ENCODE measurements at places on chromosomes 1 and 21.

DNA sequence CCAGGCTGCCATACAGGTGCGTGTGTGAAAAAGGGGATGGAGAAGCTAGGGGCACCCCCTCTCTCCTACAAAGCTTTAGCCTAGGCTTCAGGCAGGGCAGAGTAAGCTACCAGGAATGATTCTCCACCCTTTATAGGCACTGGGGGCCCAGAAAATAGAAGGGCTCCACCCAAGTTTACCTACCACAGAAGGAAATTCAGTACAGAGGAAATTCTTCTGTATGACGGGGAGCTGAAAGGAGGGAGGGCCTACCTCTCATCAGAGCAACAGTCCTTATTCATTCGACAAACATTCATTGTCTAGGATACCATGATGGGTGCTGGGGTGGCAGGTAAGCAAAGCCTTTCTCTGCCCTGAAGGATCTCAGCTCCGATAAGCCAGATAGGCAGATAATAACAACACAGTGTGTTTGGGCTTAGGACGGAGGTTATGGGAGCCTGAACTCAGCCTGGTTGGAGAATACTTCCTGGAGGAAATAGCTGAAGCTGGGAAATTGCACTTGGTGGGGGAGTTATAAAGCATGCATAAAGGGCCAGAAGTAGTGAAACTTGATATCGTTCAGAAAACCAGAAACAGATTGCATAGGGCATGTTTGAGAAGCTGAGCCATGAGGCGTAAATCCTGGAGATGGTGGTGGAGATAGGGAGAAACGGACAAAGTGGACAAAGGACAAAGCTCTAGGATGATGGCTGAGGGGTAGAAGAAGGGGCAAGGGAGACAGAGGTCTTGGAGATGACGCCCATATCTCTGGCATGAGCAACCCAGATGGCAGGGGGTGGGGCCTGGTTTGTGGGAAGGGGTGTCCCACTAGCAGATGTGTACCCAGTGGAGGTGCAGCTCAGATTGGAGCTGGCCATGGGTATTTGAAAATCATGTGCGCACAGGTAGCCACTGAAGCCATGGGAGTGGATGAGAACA is 5.3 kb upstream of the P3R3URF start:
- DNase-seq, result no peak

DNA sequence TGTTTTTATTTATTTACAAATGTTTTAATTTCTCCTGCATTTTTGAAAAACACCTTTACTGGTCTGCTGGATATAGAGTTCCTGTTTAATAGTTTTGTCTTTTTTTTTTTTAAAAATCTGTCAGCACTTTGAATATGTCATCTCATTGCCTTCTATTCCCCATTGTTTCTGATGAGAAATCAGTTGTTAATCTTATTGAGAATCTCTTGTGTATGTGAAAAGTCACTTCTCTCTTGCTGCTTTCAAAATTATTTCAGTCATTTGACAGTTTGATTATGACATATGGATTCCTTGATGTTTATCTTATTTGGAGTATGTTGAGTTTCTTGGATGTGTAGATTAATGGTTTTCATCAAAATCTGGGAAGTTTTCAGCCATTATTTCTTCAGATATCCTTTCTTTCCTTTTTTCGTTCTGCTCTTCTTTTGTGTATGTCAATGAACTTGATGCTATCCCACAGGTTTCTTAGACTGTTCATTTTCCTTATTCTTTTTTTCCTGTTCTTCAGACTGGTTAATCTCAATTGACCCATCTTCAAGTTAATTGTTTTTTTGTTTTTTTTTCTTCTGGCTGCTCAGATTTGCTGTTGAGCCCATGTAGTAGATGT is 51.2 kb upstream of the CCDC190 start:
- DNase-seq, result no peak

DNA sequence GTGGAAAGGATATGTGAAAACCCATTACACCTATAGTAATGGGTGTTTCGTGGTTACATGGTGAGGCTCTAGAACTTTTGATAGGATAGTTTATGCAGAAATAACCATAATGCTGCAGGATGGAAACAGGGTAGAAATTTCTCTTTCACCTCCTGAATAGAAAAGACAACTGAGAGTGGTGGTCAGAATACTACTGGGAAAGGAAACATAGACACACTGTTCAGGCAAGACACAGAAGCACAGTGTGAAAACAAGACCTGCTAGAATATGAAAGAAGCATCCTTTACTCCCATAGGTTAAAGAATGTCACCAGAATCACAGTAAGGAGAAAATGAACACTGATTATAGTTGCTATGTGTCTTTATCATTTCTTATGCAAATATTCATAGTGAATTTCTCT is 496.6 kb downstream of the DPYD start:
- no peak for DNase-seq

- DNase-seq, result no peak
Observed at GRCh38 chr1:108200687-108201051, 526 bp upstream of the SLC25A24 start.

DNA sequence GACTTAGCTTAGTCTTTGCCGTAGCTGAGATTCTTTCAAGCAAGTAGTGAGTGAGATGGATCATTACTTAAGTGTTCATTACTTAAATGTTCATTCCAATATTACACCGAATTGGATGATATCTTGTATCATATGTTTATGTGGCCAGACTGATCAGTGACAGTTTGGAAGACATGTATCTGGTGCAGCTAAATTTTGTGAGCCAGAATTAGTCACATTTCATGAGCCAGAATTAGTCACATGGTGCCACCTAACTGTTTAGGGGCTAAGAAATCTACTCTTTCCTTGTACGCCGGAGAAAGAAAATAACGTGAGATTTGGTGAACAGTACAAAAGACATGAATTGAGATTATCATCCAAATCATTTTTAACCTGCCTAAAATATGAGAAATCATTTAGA is 355.6 kb downstream of the USP25 start:
- DNase-seq, result no peak

GRCh38 chr1:8467308-8467707 is 149.4 kb downstream of the SLC45A1 start:
- DNase-seq, result no peak

DNA sequence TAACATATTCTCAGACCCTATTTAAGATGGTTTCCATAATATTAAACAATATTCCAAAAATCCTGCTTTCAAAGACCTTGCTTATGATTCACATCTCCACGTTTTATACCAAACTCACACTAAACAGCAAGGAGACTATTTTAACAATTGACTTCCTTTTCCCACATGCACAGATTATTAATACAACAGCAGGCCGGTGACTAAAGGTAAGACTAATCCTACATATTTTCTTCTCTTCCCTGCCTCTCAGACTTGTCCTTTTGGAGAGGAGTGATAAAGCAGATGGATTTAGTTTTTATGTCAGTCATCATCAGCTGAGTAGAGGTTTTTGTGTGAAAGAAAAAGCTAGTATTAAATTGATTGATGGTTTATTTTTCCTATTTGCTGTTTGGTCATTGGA is 400.6 kb downstream of the NTNG1 start:
- no peak for DNase-seq

DNA sequence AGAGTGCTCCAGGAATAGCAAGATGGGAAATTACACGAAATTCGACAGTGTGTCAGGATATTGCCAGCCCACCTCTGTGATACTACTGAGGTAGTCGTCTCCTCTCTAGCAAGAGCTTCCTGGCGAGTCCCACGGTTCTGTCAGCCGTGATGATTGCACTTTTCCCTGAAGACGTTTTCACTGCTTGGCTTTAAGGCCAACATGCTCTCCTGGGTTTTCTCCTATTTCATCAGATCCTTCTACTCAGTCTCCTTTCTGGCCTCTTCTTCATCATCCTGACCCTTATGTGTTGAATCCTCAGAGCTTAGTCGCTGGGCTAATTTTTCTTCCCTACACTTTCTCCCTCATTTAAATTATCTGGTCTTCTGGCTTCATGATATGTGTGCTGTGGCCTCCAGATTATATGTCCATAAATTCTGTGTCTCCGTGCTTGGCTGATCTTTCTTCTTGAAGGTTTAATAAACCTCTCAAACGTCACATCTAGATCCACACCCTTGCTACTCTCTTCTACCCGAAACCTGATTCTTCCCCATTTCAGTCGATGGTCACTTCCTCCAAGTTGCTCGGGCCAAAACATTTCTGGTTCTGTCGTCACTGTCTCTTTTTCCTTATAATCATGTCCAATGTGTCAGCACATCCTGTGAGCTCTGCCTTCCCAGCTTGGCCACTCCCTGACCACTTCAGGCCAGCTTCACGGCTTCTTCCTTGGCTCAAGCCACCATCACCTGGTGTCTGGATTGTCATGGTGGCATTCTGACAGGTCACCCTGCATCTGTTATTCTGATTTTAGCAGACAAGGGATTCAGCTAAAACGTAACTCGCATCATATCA is 12.2 kb downstream of the OR2B11 start:
- no peak for DNase-seq

DNA sequence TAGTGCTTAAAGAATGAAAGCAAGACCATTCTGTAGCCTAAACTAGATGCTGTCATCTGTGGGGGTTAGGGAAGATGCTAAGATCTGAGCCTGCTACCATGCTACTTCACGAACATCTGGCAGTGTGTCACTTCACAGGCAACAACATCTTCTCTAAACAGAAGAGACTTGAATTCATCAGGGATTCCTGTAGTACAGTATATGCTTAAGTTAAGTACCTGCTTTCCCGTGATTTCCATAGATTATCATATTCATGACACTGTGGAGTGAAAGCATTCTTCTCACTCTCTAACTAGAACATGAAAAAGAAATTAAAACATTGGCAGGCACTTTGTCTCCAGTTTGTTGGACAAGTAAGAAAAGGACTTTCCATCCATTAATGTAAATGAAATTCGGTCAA is 390.9 kb downstream of the PTBP2 start:
- DNase-seq, result no peak

DNA sequence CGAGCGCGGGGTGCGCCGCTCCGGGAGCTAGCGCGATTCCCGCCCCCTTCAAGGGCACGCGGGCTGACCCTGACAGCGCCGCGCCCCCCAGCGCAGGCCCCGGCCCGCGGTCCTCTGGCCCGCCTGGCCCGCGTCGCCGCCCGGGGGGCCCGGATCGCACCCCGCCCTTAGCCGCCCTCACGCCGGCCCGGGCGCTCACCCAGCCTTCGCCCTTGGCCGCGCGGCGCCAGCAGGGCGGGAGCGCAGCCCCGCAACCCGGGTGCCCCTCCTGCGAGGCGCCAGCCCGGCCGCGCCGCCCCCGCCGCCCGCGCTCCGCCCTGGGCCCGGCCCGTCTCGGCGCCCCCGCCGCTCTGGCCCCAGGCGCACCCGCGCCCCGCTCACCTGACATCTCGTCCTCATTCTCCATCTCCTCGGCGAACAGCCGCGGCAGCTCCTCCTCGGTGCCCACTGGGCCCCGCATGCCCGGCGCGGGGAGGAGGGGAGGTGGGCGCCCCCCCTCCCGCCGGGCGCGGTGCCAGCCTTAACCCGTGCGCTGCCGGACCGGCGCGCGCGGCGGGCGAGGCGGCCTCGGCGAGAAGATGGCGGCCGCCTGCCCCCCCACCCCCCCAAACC is 451 bp downstream of the CHD5 start:
- DNase-seq, result no peak

Data from iPS DF 19.7 (cell line).